Dermis blood vessel endothelial cell (primary cell): ENCODE measurements at places on chromosomes 1 and 21. TPM values are rescaled to one million over a fixed set of nuclear protein-coding genes. Genes with fewer than 3 reads are reported as not detected.

The RNF186 gene
- not detected in 2 replicates for total RNA-seq

The IFNLR1 gene
- under 0.01 and 0.05 TPM in 2 replicates for total RNA-seq

The IL20 gene
- total RNA-seq, result not detected in 2 replicates

The STK40 gene
- 20.4 and 57.0 TPM in 2 replicates for total RNA-seq

The CDC7 gene
- total RNA-seq, result 2.6 and 7.7 TPM in 2 replicates

The KLF17 gene
- total RNA-seq, result not detected in 2 replicates

The TMEM82 gene
- not detected in 2 replicates for total RNA-seq

The KRTAP7-1 gene
- total RNA-seq, result not detected in 2 replicates

The RGSL1 gene
- not detected in 2 replicates for total RNA-seq

The CD53 gene
- not detected in 2 replicates for total RNA-seq

The GSTM1 gene
- 8.5 TPM in 1 of 2 replicates, not detected in the other for total RNA-seq

The FMOD gene
- total RNA-seq, result 11.4 and 21.2 TPM in 2 replicates

The PTGFRN gene
- 71.8 and 76.4 TPM in 2 replicates for total RNA-seq

The ARHGEF10L gene
- 0.70 and 0.85 TPM in 2 replicates for total RNA-seq

The CLEC20A gene
- total RNA-seq, result 0.09 TPM in 1 of 2 replicates, not detected in the other

The MORC3 gene
- total RNA-seq, result 46.6 and 49.4 TPM in 2 replicates

The PRAMEF17 gene
- not detected in 2 replicates for total RNA-seq

The C1orf141 gene
- not detected in 2 replicates for total RNA-seq

The SYT6 gene
- total RNA-seq, result not detected in 2 replicates

The OR11L1 gene
- not detected in 2 replicates for total RNA-seq

The TRAPPC3 gene
- total RNA-seq, result 77.8 and 117 TPM in 2 replicates

The NHLH2 gene
- total RNA-seq, result not detected in 2 replicates

The KIF2C gene
- total RNA-seq, result 11.7 and 45.5 TPM in 2 replicates

The PROK1 gene
- total RNA-seq, result 0.09 TPM in 1 of 2 replicates, not detected in the other

The BACE2 gene
- 571 and 696 TPM in 2 replicates for total RNA-seq

The FCER1A gene
- total RNA-seq, result not detected in 2 replicates

The TMOD4 gene
- total RNA-seq, result 0.56 TPM in 1 of 2 replicates, not detected in the other

The ZNF362 gene
- 3.2 and 10.2 TPM in 2 replicates for total RNA-seq
